ENCODE measurements at places on chromosomes 11 and 22.

GRCh38 chr11:79393362-79394043 lies 47.3 kb downstream of the TENM4 start:
- no peak for DNase-seq

GRCh38 chr11:123659311-123659710 lies 4.9 kb upstream of the SCN3B start:
- DNase-seq, result no peak

- DNase-seq, result peak; percentile 99
Observed at GRCh38 chr11:67317205-67317887, 14.0 kb downstream of the SSH3 start.

GRCh38 chr11:45647329-45647728 lies 18.1 kb downstream of the CHST1 start:
- peak; percentile 16 for DNase-seq
